Left hindlimb (tissue), 1 donor: ENCODE measurements at places on chromosomes 6 and 20.

GRCh38 chr6:161411265-161411944 is 137.5 kb upstream of the AGPAT4 start:
- DNase-seq: no peak

DNA sequence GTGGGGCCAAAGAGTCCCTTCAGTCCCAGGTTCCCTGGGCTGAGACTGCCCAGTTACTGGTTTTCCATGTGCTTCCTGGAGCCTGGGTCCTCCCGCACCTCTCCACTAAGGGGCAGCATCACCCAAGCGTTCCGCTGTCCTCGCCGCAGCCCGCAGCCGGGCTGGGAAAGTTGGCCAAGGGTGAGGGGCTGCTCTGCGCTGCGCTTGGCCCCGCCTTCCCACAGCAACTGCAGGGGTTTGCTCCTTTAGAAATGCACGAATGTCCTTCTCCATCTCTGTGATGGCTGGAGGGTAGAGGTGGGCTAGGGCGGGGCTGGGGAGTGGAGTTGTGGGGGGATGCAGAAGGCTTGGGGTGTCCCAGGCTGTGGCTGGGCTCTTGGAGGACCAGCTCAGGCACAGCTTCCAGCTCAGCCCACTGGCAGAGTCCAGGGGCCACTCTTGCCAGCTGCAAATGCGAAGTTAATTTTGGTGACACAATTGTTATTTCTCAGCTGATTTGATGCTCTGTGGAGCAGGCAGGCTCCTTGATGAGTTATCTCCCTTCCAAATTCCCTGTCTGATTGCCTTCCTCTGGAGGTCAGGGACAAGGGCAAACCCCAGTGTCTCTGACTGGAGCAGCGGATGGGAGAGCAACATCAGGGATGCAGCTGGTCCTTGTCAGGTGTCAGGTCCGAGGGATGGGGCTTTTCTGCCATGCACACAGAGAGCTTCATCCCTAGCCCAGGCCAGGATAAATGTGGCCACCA is 63.2 kb downstream of the NOL4L start:
- peak; percentile 80 for DNase-seq

DNA sequence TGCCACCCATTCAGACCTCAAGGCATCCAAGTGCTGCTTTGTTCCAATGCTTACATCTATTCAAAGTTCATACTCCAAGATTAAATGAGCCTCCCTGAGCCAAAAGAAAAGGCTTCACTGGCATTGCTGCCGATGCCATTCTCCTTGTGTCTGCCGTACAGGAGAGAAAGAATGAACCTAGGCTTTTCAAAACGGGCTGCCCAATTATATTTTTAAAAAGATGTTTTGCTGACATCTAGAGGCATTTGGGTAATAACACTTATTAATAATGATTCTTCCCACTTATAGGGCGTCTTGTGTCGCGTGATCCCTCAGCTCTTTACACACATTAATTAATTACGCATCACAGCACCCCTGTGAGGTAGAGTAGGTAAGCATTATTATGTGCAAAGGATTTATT is 545.6 kb downstream of the PKHD1 start:
- no peak for DNase-seq

- DNase-seq: peak; percentile 48
Measured at GRCh38 chr6:148967541-148967956, 220.7 kb downstream of the UST start.

DNA sequence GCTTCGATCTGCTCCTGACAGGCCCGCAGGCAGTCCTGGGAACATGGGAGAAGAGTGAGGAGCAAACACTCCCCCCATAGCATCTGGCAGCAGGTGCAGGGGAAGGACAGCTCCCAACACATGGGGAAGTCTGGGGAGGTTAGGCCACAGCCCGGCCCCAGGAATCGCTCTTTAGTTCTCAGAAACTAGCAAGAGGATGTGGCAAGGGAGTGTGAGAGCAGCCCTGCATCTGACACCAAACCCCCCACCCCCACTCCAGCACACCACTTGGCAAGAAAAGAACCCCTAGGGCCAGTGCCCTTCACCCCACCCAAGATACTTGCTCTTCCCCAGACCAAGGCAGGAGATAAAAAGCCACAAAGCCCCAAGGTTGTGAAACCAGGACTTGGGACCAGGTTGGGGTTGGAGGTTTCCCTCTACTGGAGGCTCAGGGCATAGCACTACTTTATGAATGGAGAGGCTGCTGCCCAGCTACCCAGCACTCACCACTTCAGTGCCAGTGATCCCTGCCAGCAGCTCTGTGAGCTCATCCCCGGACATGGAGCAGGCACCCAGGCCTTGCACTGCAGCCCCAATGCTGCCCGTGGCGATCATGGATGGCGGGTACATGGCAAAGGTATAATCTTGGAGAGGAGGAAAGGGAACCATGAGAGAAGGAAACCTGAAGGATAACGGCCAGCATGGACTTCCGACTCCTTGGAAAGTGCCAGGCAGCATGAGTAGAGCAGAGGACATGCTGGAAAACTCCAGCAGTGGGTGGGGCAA is 5.4 kb downstream of the CCND3 start:
- peak; percentile 60 for DNase-seq

DNA sequence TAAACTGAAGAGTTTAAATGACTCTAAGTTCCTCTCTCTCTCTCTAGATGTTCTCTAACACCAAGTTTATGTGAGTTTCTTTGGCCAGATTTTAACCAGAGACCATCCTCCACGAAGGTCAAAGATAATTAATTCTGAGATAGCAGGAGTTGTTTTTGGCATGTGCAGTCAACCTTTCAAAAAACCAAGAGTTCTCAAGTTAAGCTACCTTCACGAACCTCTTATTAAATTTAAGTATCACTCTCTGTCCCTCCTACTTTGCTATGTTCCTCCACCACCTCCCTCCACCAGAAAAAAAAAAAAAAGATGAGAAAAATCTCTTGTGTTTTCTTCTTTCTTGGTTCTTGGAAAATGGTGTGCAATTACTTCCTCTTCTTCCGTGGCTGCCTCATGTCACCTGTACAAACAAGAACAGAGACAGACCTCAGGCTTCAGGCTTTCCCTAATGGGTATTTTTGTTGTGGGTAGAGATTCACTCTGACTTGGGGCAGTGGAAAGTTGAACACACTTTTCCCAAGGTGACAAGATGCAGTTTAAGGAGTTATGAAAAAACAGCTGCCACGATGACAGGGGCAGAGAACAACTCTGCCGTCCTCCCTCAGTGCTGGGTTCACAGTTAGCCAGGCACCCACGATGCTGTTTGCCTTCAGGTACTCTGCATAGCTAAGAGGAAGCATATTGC is 64.3 kb downstream of the ADTRP start:
- no peak for DNase-seq

GRCh38 chr6:17281497-17282481 is 628 bp downstream of the RBM24 start:
- peak; percentile 41 for DNase-seq

DNA sequence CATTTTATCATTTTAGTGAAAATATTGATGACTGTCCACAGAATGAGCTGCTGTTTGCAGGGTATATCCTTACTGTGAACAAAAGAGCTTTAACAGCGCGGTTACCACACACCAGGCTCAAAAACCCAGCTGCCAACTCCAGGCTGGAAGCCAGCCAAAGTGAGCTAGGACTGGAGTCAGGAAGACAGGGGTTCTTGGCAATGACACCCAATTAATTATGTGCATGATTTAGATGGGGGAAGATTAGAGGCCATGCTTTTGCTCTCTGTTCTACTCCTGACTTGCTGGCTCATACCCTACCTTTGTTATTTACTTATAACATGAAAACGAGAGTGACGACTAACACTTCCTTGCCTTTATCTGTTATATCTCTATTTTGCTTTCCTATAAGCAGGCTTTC is 128.9 kb upstream of the SHLD1 start:
- peak; percentile 42 for DNase-seq

DNA sequence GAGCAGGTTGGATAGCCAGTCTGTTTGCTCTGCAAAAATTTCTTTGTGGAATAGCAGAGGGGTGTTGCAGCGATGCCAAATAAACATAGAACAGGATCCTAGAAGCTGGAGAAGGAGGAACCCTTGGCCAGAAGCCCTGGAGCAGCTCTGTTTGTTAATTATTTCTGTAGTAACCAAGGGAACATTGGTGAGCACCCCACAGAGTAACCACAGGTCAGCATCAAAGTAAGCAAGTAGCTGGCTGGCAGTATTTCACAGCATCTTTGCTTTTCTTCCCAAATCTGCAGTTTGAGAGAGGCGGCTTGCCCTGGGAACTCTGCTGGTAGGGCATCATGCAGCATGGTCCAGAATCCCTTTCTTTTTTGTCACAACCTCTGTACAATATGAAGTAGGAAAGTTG is 12.7 kb upstream of the APMAP start:
- peak; percentile 18 for DNase-seq

DNA sequence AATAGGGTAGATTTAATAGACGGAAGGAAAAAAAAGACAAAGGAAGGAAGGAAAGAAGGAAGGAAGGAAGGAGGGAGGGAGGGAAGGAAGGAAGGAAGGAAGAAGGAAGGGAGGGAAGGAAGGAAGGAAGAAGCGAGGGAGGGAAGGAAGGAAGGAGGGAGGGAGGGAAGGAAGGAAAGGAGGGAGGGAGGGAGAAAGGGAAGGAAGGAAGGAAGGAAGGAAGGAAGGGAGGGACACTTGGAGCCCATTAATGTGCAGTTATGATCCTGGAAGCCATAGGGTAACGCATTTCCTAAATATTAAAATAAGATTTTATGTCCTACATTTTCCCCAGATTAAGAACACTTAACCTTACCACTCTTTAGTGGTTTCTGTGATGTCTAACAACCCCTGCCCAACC is 465.7 kb downstream of the ADGRB3 start:
- no peak for DNase-seq

GRCh38 chr6:157343732-157344131 is 20.4 kb upstream of the TMEM242 start:
- DNase-seq: no peak

- no peak for DNase-seq
Measured at GRCh38 chr20:3400260-3401155, 7.0 kb downstream of the DNAAF9 start.

- no peak for DNase-seq
Measured at GRCh38 chr6:3431994-3432393, 24.9 kb downstream of the SLC22A23 start.
